ENCODE measurements at places on chromosomes 2 and 18.

DNA sequence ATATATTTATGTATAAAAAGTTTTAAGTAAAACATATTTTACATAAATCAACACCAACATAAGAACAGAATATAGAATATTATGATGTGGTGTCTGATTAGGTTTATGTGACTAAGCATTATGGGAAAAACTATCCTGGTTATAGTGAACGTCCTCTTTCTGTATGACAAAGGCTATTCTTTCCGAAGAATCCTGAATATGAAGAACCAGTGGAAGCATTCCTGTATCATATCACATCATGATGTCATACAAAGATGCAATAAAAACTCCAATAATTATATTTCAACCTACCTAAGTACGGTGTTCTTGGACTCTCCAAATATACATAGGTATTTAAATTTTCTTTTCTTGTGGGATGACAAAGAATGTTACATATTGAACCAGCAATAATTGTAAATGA, 37.5 kb upstream of the HDAC4 start:
- DNase-seq, result no peak

- no peak for DNase-seq
These were observed 8.3 kb upstream of the ARHGEF4 start for GRCh38 chr2:130828461-130828860.

GRCh38 chr2:151119374-151119773, 142.3 kb downstream of the RBM43 start:
- DNase-seq, result no peak

- no peak for DNase-seq
These were observed 84.2 kb upstream of the FAM136A start for GRCh38 chr2:70385966-70386595.

Data from WERI-Rb-1 (cell line).